GM12864 (cell line): ENCODE measurements at places on chromosomes 3 and 15.

- no peak for DNase-seq
Observed at GRCh38 chr3:187976365-187976900, 177.5 kb upstream of the LPP start.

- no peak for DNase-seq
Observed at GRCh38 chr3:14366915-14367823, 35.2 kb upstream of the SLC6A6 start.

- DNase-seq, result no peak
Observed at GRCh38 chr3:46742992-46743585, 25.4 kb upstream of the PRSS50 start.

DNA sequence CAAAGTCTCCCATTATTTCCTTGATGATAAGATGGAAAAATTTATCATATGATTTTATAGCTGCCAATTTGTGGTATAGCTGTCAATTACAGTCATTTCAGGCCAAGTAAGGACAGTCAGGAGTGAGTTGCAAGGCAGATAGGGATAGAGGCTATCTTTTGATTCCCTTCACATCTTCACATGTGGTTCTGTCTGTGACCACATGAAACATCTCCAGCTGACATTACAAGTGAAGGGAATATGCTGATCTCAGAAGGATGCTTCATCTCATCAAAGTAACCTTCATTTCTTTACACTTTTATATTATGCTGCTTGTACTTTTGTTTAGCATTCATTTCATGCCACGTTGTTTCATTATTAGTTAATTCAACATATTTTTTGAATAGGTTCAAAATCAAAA, 136.9 kb upstream of the CFAP20DC start:
- no peak for DNase-seq

GRCh38 chr15:100107606-100108225, 234.1 kb downstream of the ADAMTS17 start:
- DNase-seq, result no peak

- DNase-seq, result no peak
Observed at GRCh38 chr3:70064194-70064779, 64.8 kb downstream of the SAMMSON start.

DNA sequence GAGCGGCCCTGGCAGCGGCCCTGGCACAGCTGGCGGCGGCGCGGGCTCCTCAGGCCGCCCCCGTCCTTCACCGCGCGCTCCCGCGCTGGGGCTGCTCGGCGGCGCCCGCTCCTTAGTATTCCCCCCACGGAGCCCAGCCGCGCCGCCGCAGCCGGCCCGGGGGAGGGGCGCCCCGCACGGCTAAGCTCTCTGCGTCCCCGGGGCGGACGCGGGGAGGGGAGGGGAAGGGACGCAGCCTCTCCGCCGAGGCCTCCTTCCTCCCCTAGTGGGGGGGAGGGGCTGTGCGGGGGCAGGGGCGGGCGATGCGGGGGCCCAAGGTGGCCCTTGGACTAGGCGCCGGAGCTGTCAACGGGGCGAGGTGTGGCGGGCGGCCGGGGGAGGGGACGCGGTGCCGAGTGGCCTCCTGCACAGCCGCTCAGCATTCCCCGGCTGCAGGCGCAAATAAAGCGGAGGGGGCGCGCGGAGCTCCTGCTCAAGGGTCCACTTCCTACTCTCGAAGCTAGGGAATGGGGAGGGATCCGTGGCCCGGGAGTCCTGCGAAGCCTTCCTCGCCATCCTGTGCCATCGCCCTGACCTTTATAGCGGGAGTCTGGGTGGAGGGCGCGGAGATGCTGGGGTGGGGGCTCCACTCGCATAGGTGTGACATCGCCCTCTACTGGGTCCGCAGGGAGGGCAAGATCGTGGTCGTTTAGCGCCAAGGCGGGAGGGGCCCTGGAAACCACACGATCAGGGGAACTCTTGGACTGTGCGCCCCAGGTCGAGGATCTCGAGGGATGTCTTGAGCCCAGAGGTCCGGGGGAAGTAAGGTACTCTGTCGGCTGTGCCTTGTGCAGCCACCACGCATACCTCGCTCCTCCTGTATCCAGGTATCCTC, 22.2 kb downstream of the EPHB3 start:
- no peak for DNase-seq

- DNase-seq, result no peak
Observed at GRCh38 chr15:33013827-33014445, 180.6 kb downstream of the FMN1 start.

DNA sequence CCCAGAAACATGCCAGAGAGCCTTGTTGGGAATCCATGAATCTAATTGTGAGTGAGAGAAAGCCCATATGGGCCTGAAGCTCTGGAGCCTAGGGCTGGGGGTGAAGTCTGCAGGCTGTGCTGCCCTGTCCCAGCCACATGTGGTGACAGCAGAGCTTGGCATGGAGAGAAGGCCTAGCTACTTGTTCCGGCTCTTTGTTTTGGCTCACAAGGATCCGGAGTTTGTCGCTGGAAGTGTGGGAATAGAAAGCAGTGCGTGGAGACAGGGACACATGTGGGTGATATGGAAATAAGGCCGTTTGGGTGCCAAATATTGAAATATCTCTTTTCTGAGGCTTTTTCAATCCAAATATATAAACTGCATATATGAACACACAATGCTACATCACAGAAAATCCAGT, 78.2 kb downstream of the CLSTN2 start:
- no peak for DNase-seq

GRCh38 chr15:40364251-40364650, 6.2 kb downstream of the DISP2 start:
- DNase-seq, result no peak

DNA sequence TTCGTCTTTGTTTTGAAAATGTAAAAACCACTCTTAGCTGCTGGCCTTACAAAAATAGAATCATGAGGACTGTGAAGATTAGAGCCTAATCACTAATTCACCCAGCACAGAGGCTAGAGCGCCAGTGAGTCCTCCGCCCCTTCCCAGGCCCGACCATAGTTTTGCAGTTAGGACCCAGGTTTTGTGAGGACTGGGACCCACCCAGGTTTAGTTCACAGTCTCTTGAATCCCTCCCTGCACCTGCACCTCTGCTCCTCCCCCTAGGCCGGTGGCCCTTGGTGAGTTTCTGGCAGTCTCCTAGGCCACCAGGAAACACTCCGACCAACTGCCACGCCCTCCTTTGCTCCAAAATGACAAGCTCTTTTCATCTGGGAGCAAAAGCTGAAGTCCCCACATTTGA, 136.0 kb upstream of the CCDC54 start:
- no peak for DNase-seq

DNA sequence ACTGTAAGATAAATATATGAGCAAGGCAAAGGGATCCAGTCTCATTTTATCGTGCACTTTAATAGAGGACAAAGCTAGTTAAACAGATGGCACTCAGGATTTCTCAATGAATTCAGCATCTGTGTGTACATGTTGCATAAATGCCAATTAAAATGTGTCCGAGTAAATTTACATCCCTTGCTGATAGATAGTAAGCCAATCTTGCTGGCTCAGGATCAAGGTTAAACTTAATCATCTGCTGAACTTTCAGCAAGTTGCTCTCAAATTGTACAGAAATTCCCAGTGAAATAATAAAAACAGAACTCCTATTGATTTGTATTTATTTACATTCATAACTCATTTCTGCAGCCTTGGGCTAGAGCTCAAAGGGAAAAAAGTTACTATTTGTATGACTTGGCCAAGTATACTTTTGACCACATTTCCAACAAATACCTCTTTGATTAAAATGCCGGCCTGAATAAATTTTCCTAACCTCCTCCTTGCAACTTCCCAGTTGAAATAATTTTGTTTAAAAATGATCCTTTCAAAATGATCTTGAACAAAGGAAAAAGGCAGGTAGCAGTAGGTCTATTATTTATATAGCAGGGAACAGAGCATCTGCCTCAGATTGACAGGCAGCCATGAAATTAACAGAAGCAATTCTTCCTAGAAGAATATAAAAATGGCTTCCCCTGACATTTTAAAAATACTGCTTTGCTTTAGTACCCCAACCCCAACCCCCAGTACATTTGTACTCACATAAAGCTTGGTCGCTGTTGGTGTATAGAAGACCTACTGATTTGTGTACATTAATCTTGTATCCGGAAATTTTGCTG, 1001.9 kb downstream of the ROBO1 start:
- DNase-seq, result no peak

DNA sequence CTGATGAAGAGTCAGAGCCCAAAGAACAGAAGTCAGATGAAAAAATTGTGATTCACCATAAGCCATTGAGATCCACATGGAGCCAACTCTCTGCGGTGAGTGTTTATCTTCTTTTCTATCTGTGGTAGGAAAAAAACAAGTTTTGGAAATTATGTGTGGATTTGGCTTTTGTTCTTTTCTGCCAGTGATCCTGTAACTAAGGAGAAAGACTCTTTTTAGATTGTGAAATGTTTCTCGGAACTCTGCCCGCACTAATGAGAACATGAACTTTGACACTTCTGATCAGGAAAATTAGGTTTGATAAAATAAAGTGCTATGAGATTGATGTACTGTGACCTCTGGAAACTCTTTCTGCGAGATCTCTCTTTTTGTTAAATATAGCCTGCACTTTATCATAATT, 8.4 kb downstream of the ARHGEF26 start:
- DNase-seq, result no peak

DNA sequence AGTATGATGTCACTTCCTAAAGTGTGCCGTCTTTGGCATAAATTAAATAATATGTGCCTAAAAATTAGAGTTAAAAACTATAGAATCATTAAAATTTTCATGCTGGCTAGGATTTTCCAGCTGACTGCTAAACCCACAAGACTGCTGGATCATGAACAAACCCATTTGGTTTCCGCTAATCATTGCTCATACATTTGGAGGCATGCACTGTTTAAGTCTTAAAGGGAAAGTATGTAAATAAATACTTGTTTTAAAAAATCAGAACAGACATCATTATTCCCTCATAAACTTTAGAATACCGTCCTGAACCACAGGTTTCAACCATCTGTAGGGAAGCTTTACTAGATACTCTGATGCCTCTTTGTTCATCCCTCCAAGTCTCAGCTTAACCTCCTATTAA, 26.5 kb downstream of the ATP6V1A start:
- no peak for DNase-seq

DNA sequence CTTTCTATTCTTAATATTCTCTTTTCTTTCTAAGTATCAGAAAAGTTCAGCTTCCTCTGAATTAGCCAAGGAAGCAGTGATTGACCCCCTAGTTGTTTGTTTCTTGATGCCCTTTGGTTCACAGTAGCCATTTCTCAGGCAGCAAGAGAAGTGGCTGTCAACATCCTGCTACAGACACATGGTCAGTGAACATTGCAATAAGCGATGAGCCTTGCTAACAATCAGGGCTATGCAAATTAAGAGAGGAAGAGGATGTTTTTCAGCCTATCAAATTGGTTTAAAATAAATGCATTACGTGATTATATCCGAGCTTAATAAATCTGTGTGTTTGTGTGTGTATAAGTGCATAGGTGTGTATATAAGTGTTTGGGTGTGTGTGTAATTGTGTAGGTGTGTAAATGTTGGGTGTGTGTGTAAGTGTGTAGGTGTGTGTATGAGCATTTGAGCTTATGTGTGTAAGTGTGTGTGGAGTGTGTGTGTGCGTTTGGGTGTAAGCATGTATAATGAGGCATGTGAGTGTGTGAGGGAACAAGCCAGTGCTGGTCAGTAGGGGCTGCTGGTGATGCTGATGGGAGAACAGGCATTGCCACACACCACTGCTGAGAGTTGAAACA, 78.1 kb upstream of the XCR1 start:
- no peak for DNase-seq

GRCh38 chr15:65058394-65059368, 9.1 kb downstream of the RASL12 start:
- no peak for DNase-seq

- no peak for DNase-seq
Observed at GRCh38 chr3:140249188-140249587, 314.2 kb downstream of the CLSTN2 start.

DNA sequence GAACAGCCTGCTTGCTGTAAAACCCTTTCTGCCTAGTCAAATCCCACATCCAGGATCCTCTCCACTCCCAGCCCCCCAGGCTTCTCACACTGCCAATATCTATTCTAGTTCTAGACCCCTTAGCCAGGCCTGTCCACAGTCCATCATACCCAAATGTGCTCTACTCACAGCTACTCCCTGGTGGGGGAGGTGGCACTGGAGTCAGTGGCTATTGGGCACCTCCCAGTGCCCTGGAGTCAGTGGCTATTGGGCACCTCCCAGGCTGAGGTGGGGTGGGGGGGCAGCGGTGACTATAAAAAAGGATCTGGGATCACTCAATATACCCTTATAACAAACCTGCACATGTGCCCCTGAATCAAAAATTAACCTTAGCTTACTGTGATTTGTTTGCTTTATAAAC, 773 bp upstream of the DISP2 start:
- DNase-seq, result no peak

GRCh38 chr3:97987306-97987705, 15.1 kb upstream of the RIOX2 start:
- DNase-seq, result no peak

GRCh38 chr3:51355891-51356578, 29.1 kb upstream of the MANF start:
- no peak for DNase-seq

- no peak for DNase-seq
Observed at GRCh38 chr15:57867970-57868798, 161.7 kb downstream of the POLR2M start.
